ENCODE measurements at places on chromosomes 6 and 20.

DNA sequence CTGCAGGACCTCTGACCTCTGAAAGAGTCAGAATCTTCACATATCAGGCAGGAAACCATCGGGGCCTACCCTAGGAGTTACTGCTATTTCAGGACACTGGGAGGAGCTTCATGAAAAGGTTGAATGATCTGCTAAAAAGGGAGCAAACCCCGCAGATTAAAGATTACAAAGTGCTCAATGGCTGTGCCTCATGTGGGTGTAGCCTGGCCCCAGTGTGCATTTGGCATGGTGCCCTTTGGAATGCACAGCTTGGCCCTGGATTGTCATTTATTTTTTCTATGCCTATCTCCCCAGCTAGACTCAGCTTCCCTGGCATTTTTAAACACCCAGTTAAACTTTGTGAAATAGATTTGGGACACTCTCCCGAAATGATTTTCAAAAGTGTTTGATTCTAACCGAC lies 368.5 kb upstream of the SPTLC3 start:
- DNase-seq, result no peak

DNA sequence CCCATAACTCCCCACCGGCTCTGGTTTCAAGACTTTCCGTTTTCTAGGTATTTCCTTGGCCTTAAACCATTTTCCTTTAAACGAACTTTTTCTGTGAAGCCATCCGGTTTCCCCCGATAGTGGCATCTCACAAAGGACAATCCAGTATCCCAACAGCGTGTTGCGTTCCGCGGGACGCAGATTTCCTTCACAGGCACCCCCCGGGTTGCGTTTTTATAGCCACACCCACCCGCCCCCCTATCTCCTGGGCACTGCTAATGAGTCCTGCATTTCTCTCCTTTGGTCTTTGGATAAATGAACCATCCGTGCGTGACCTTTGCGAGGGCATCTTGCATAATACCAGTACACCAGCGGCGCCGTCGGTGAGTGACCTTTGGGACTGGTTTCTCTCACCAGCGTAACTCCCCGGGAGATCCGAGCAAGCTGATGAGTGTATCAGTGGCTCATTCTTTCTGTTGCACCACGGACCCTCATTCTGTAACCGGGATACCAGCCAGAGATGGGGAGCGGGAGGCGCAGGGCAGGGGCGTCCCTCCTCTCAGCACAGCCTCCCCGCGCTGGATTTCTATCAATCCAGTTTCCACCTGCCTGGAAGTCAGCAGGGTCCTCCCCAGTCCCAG lies 586 bp upstream of the NQO2 start:
- DNase-seq, result no peak

DNA sequence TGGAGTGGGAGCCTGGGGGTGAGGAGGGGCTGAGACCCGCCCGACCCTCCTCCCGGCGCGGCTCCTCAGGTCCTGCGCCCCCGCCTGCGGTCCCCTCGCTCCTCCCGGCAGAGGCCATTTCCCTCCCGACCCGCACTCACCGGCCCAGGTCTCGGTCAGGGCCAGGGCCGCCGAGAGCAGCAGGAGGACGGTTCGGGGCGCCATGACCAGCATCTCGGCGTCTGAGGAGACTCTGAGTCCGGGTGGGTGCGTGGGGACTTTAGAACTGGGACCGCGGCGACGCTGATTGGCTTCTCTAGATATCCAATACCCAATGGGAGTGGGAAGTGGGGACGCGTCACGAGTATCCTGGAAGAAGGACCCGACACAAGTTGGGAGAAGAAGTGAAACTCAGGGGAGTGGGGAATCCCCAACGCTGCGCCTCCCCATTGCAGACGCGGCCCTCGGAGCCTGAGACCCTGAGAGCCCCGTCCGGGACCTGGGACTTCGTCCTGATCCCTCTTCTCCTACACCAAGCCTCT lies at the start of gene HLA-B:
Gene HLA-B, minus strand, starts transcription at position 234 of the 521 bp plus-strand sequence. Its CDS starts 21 bp downstream, at position 213.
- peak; percentile 45 for DNase-seq

GRCh38 chr20:40728470-40728869 lies 39.4 kb upstream of the MAFB start:
- no peak for DNase-seq

- peak; percentile 35 for DNase-seq
Measured at GRCh38 chr20:50992733-50993457, 30.0 kb downstream of the KCNG1 start.

GRCh38 chr6:157755746-157756411 lies 67.2 kb upstream of the SNX9 start:
- DNase-seq, result no peak

DNA sequence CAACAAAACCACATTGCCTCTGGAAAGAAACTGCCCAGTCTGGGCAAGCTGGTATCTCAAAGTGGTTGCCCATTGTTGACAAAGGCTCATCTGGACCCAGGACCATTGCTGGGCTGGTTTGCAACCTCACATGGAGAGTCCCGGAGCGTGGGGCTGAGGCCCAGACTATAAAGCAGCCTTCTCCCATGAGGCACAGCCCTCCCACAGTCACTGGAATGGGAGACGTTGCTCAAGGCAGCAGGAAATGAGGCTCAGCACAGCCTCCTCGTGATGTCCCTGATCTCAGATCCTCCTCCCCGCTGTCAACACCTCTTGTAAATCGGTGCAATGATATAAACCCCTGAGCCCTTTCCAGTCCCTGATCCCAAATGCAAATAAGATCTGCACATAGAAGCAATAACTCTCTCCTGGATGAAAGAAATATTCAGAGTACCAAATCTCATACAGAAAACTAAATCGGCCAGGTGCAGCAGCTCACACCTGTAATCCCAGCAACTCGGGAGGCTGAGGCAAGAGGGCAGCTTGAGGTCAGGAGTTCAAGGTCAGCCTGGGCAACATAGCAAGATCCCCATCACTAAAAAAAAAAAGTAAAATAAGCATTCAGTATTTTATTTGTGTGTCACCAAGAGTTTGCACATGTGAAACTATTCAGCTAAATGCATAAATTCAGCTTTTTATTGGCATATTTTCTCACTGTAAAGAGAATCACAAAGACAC lies 103.0 kb upstream of the RREB1 start:
- DNase-seq, result no peak

DNA sequence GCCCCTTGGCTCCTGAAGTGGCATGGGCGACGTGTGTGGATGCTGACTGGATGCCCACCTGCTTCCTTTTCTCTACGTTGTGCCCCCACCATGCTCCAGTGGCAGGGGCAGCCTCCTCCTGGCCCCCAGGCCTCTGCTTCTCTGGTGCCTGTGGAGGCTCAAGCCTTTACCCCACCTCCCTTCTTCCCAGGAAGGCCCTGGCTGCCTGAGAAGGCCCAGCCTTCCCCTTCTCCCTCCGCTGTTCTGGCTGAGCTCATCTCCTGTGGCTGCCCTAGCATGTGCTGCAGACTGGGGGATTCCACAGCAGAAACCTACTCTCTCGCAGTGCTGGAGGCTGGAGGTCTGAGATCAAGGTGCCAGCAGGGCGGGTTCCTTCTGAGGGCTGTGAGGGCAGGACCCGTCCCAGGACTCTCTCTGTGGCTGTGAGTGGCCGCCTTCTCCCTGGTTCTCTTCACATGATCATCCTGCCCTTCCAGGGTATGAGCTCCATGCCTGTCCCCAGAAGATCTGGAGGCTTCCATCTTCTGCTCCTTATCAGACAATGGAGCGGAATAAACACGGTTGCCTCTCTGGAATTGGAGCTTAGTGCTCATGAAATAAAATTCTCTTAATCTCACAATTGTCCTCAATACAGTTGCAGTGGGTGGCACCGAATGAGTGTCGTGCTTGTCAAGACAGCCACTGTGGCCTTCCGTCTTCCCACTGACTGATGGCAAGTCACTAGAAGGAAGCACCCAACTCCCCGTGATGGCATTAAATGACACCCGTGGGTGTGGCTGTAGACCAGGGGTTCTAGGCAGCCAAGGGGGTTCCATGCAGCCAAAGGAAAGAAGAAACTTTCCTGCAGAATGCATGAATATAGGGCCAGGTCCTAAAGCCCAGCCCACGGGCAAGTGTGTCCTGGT lies 25.1 kb downstream of the PHACTR3 start:
- DNase-seq, result no peak

DNA sequence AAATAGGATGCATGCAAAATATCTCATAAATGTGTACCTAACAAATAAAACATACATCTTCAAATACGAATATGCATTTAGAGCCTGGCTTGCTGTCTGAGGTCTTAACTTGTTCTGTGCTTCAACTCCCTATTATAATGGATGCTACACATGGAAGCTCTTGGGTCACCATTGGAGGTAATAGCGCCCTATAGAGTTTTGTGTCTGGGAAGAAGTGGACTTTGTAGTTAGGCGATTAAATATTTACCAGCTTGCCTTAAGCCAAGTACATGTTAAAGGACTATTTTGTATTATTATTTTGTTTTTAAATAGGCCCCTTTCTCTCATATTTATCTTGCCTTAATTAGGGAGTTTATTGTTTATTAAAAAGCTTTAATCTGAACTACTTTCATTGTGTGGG lies 107.4 kb downstream of the LAMA2 start:
- DNase-seq, result no peak

DNA sequence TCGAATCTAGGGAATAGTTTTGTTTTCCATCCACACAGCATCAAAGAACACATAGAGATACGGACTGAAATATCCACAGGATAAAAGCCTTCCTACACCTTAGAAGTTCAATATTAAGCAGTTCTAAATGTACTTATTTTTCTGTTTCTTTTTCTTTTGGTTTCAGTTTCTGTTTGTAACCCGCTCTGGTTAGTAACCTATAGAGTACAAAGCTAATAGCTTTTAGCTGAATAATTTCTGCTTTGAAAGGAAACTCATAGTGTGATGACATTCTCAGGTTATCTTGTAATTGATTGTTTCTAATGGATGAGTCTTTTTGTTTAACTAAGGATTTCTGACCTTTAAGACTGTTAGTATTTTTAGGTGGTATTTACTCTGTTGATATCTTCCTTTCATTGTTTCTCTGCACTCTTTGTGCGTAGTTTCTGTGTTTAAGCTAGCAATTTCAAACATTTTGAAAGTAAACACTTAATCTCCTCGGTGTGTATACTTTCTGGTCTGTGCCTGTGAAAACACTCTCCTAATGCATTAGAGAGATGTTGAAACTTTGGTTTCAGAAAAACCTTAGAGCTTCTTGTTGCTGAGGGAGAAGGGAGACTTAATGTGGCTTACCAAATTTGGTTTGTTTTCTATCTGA lies 385.5 kb downstream of the HDGFL1 start:
- DNase-seq, result no peak

GRCh38 chr20:38209054-38209675 lies 44.1 kb upstream of the TGM2 start:
- DNase-seq, result no peak

DNA sequence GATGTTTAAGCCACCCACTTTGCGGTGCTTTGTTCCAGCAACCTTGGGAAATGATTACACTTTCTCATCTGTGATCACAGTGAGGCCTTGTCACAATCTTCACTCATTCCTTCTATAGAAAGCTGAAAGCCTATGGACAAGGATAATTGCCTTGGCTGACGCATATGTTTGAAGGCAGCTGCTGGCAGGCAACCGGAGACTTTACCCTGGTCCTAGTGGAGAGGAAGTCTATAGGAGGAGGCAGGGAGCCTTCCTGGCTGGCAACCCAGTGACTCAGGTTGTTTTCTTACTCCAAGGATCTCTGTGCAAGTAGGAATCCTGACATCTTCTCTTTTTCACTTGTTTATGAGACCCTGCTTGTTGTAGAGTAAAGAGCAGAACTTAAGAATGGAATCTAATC lies 34.1 kb upstream of the ESR1 start:
- no peak for DNase-seq

DNA sequence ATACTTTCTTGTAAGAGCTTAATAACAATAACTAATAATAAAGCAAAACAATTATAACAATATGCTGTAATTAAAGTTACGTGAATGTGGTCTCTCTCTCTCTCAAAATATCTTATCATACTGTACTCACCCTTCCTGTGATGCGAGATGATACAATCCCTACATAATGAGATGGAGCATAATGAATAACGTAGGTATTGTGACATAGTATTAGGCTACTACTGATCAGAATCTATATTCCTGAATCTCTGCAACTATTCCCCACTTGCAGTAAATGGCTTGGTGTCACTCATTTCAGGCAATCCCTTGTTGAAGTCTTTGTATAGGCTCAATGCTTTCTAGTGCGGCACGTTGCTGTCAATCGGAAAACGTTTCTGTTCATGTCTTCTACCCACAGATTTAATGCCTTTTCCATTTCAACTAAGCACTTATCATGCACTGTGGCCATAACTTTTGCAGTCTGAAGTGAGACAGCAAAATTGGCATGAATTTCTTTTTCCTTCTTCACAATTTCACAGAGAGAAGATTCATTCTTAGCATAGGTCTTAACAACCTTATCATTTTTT lies 32.3 kb downstream of the MOXD1 start:
- DNase-seq, result no peak

DNA sequence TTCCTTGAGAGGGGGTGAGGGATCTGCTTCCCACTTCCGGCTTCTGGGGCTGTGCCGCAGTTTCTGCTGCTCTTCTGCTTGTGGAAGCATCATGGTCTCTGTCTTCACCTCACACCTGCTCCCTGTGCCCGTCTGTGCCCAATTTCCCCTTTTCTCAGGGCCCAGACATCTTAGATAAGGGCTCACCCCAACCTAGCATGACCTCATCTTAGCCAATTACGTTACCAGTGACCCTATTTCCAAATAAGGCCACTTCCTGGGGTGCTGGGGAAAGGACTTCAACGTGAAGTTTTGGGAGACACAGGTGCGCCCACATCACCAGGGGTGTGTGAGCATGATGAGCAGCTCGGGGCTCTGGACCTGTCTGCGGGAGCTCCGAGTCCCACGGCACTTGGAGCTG lies 20.7 kb upstream of the RBBP8NL start:
- no peak for DNase-seq

DNA sequence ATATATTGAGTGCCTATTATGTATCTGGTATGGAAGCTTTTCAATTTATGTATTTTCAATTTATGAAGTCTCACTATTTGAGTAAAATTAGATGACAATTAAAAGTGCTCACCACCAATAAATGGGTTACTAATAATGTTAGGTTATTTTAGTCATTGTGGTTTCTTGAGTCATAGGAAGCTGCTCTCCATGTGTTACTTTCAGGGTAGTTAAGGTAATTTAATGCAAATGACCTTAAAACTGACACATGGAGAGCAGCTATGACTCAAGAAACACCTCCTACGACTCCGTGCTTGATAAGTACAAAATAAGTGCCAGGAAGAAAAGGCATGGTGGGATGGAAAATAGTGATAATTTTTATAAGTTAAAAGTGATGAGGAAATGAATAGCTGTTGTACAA lies 16.5 kb upstream of the TINAG start:
- peak; percentile 34 for DNase-seq

- no peak for DNase-seq
Measured at GRCh38 chr6:109103942-109104341, 8.6 kb downstream of the CEP57L1 start.

DNA sequence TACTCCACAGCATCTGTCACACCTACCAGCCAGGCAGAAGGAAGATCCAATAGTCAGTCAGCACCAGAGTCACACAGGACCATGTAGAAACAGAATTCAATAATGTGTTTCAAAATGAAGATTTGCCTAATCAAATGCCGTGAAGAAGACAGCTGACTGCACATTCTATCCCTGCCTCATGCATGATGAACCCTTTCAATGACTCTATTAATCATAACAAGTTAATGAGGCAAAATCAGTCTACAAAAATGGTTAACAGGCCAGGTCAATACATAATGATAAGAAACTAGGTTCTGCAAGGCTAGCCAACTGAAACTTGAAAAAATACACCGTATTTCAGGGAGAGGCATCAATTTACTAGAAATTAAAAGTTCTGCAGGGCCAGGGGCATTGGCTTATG lies 6.7 kb upstream of the PNRC1 start:
- no peak for DNase-seq

All from astrocyte of the cerebellum (primary cell).